Fibroblast of lung (primary cell): ENCODE measurements at places on chromosomes 12 and 14. TPM values are rescaled to one million over a fixed set of nuclear protein-coding genes. Genes with fewer than 3 reads are reported as not detected.

The ATF7 gene
- 24.7 and 27.4 TPM in 2 replicates for polyA plus RNA-seq

The KRT82 gene
- polyA plus RNA-seq = not detected in 2 replicates

The IFNG-AS1 gene
- not detected in 2 replicates for polyA plus RNA-seq

The LRRC10 gene
- not detected in 2 replicates for polyA plus RNA-seq

The MSRB3 gene
- polyA plus RNA-seq = 43.1 and 105 TPM in 2 replicates

The SETD1B gene
- polyA plus RNA-seq = 1.2 and 1.7 TPM in 2 replicates

The TMEM132C gene
- polyA plus RNA-seq = not detected in 2 replicates

The KCNMB4 gene
- 0.24 and 0.66 TPM in 2 replicates for polyA plus RNA-seq

The LRIG3 gene
- polyA plus RNA-seq = 26.2 and 37.1 TPM in 2 replicates

The KLHL33 gene
- polyA plus RNA-seq = 0.09 and 0.17 TPM in 2 replicates

The CIDEB gene
- polyA plus RNA-seq = 0.35 and 0.42 TPM in 2 replicates

The NOVA1 gene
- 2.2 and 8.5 TPM in 2 replicates for polyA plus RNA-seq

The NUAK1 gene
- 4.6 and 20.7 TPM in 2 replicates for polyA plus RNA-seq

The CNOT2 gene
- polyA plus RNA-seq = 95.2 and 96.3 TPM in 2 replicates

The HOMEZ gene
- polyA plus RNA-seq = 7.9 and 9.1 TPM in 2 replicates

The LTBP2 gene
- polyA plus RNA-seq = 108 and 112 TPM in 2 replicates

The SLC39A5 gene
- polyA plus RNA-seq = not detected in 2 replicates

The OR4Q2 gene
- not detected in 2 replicates for polyA plus RNA-seq

The MGP gene
- 9.5 and 15.9 TPM in 2 replicates for polyA plus RNA-seq

The NKX2-1 gene
- not detected in 2 replicates for polyA plus RNA-seq

The NGB gene
- polyA plus RNA-seq = not detected in 2 replicates

The PTGER2 gene
- 15.9 and 27.3 TPM in 2 replicates for polyA plus RNA-seq

The ART4 gene
- not detected in 2 replicates for polyA plus RNA-seq
